ENCODE measurements at places on chromosomes 5 and 9.

DNA sequence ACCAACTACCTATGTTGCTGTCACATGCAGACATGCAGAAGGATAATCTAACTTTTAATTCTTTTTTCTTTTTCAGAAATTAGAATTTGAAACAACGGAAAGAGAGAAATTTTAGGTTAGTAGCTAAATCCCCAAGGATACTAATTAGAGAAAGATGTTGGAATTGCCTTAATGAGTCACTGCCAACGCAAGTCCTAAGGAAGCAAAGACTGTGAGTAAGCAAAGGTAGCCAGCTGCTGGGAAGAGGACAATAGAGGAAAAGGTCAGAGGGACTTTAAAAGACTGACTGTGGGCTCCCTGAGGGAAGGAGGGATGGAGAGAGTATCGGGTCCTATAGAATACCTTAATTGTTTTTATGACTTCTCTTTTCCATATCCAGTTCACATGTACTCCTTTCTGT lies 461.9 kb upstream of the PAPPA start:
- DNase-seq, result no peak

DNA sequence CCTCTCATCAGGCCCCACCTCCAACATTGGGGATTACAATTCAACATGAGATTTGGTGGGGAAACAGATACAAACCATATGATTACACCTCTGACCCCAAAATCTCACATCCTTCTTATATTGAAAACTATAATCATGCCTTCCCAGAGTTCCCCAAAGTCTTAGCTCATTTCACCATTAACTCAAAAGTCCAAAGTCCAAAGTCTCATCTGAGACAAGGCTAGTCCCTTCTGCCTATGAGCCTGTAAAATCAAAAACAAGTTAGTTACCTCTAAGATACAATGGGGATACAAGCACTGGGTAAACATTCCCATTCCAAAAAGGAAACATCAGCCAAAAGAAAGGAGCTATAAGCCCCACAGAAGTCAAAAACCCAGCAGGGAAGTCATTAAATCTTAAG lies 26.8 kb upstream of the ARSB start:
- DNase-seq, result no peak

- DNase-seq, result no peak
These were observed 9.2 kb upstream of the TERT start for GRCh38 chr5:1304033-1304432.

DNA sequence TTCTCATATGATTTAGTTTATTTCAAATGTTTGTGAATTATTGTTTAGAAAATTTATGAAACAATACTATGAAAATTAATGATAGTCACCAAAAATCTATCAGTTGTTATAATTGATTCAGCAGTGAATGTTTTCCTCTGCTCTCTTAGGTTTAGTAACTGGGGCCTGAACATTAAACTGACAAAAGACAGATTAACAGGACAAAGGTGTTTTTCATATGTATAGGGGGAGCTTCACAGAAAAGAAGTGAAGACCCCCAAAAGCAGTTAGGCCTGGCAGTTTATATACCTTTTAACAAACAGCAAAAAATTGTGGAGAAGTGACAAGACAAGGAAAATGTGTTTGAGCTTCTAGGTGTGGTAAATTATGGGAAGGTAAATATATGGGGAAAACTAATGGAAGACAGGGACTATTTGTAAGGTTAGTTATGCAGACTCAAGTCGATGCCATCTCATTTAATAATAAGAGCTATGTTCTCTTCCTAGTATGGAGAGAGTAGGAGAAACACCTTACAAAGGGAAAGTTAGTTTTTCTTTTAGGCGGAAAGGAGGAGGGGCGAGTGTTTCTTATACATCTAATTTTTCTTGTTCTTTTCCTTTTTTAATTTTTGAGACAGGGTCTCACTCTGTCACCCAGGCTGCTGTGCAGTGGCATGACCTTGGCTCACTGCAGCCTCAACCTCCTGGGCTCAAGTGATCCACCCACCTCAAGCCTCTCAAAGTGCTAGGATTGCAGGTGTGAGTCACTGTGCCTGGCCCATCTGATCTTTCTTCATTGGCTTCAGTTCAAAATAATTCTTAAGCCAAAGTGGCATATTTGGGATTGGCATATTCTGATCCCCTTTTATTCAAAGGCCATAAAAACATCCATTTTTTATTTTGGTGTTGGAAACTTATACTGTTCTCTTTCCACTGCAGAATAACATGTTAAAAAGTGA lies 77.8 kb downstream of the C9orf153 start:
- no peak for DNase-seq
